COLO829 (cell line): ENCODE measurements at places on chromosomes 6 and 20.

DNA sequence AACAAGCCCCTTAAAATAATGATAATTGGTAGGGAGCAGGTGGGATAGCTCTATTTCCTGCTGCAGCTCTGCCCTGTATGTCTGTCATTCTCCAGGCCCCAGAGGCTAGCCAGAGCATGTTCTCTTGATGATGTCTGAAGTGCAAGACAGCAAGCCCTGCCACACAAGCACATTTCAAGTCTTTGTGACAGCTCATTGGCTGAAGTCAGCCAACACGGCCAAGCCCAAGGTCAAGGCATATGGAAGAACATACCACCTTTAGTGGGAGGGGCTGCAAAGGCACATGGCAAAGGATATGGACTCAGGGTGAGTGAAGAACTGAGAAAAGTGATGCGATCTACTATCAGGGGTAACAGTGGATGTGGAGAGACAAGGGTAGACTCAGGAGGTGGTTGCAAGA, 116.1 kb downstream of the PRND start:
- DNase-seq = no peak

DNA sequence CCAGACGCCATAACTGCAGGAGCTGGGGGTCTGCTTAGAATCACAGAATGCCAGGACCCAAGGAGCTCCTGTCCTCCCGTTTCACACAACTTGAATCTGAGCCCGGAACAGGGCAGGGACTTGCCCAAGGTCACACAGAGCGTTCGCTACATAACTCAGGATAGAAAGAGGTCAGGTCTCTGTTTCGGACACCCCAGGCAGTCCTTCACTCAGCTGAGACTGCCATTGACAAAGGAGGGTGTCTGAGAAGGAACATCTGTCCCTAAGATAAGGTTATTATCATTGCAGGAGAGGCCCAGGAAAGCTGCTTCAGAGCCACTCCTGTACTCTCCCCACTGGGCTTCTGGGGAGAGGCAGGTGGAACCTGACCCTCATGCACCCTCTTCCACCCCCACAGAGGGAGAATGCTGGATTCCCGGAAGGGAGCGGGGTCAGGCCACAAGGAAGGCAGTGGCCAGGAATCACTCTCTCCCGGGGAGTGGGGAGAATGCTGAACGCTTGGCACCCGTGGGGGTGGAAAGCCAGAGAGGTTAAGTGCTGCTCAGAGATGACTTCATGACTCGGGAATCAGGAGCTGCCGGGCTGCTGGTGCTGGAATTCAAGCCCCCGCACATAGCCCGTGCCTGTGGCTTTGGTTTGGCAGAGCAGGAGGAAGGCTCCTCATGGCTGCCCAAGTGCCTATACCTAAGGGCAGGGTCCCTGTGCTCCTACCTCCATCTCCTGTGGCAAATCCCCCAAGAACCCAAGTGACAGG, 10.7 kb downstream of the SDC4 start:
- DNase-seq = no peak

GRCh38 chr20:38148328-38149102, 16.6 kb downstream of the TGM2 start:
- no peak for DNase-seq

DNA sequence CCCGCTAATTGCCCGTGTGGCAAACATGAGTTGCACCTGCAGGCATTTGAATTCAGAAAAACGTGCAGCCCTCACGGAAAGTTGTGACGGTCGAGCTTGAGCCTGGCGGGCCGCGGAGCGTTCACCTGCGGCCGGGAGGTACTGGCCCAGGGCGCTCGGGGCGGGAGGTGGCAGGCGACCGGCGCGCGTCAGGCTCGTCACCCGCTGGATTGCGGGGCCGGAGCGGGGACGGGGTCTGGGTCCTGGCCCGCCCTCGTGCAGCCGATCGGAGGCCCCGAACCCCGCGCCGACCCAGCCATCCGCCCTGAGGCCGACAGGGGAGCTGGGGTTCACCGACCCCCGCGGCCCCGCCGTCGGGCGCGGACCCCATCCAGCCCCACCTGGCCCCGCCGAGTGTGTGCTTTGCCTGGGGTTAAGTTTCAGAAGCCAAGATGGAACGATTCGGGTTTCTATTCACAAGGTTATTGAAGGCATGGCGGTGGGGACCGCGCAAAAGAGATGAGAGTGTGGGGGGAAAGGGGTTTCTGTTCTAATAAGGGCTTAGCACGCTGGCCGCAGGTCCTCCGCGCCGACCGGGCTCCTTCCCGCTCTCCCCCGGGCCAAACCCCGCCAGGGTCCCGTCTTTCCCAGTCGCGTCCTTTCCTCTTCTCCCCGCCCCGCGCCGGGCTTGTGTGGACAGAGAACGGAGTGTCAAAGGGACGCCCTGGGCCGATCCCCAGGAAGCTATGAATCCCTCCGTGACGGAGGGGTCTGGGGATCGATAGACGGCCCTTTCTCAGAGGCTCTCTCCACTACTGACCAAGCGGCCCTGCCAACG, 1.6 kb upstream of the HEY2 start:
- DNase-seq = no peak

GRCh38 chr20:8578161-8578865, 446.2 kb downstream of the PLCB1 start:
- no peak for DNase-seq

DNA sequence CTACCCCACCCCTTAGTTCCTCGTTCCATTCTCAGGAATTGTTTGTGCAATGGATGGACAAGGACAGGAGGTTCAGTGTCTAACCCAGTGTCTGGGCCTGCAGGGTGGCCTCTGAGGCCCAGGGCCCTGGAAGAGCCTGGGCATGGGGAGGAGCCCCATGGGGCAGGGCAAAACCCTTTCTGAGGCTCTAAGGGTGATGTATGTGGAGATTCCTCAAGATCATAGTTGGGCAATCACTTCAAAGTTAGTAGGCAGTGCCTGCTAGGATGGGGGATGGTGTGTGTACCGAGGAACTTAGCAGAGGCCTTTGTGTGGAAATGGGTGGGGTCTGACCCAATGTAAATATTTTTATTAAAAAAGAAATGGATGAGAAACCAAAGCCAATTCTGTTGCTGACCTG, 6.7 kb upstream of the C2 start:
- DNase-seq = no peak

DNA sequence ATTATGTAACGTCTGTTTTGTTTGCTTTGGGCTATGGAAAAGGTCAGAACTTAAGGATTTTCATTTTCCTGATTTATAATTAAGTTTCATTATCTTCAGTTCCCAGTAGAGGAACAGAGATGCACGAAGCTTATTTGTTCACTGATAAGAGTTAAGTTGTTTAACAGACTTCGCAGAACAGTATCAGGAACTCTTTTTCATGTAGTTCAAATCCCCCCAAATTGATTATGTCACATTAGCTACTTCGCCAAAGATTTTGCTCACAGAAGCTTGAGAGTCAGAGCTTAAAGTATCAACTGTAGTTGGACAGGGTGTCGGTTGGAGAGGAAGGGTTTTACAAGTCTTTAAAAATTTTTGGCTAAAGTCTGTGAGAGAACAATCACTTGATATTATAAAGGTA, 43.4 kb downstream of the ZHX3 start:
- no peak for DNase-seq

DNA sequence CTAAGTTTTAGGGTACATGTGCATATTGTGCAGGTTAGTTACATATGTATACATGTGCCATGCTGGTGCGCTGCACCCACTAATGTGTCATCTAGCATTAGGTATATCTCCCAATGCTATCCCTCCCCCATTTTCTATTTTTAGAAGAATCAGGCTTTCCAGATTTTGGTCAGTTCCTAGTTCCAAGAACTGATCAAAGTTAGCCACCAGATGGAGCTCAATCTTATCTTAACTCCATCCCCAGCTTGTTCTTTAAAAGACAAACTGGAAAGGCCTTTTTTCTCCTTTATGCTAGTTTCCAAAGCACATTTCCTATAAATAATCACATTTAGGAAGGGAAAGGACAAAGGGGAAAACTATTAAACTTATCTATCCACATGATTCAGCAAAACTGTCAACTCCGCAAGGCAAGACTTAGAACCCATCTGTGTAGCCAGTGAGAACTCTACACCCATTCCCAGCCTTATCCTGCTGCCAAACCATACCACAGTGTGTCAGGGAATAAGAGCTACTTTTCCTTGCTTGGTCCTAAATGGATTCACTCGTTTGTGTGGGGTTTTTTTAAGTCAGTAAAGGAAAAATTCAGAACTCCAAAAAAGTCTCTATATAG, 22.8 kb upstream of the KHDC1 start:
- DNase-seq = peak; percentile 54

- no peak for DNase-seq
These were observed 26.5 kb downstream of the BCAS4 start for GRCh38 chr20:50821257-50821921.
